Activated CD4-positive, alpha-beta T cell treated with anti-CD3 and anti-CD28 coated beads, Interleukin-2, amount 50 U/mL, for 4 hours (primary cell): ENCODE measurements at places on chromosomes 3 and 15.
A peak's percentile ranks its signal among the peaks of the same experiment; 100 is the strongest.

DNA sequence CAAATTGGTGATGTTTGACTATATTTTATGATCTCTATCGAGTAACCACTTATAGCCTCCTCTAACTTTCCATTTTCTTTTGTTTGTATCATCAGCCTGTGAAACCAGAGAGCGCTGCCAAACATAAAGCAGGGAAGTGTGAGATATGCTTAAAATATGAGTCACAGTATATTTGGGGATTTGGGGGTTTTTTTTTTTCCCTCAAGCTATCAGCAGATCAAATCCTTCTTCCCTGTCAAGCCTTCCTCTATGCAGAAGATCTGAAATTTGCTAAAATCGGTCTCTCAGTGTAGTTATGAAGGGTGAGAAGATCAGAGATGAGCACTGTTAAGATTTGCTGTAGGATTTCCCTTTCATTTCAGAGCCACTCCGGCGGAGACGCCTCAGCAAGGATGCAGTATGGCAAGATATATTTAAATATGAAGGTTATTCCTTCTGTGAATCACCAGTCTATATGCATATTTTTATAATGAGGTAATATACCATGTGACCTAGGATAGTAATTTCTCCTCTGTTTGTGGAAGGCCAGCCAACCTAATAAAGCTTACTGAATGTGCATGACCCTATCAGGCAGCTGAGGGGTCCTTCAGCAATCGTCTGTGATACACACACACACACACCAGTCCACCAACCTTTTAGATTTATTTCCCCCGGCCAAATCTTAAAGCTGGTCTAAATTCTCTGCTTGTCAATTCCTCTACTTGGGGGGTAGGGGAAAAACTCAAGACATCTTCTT lies 474.1 kb downstream of the FOXP1 start:
- DNase-seq, result no peak

GRCh38 chr15:92818651-92819277 lies 81.4 kb upstream of the CHD2 start:
- no peak for DNase-seq

DNA sequence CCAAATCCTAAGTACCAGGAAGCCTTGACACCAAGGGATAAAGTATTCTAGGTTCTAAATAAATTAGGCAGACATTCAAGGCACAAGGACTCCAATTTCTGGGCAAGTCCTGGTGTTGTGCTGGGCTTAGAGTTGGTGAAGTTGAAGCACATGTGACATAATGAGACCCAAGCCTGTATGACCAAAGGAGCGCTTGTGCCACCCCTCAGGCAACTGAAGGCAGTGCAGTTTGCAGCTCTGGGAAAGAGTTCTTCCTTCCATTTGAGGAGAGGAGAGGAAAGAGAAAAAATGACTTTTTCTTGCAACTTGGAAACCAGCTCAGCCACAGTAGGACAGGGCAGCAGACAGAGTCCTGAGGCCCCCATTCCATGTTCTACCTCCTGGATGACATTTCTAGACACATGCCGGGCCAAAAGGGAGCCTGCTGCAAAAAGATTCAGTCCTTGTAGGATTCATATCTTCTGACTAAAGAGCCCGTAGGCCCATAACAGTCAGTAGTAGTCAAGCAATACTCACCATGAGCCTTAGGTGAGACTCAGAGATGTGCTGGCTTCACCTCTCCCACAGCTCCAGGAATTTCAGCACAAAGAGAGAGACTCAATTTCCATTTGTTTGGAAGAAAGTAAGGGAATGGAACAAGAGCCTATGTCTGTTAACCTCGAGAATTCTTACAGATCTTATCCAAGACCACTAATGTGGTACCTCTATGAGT lies 588.8 kb upstream of the BCHE start:
- DNase-seq, result no peak

DNA sequence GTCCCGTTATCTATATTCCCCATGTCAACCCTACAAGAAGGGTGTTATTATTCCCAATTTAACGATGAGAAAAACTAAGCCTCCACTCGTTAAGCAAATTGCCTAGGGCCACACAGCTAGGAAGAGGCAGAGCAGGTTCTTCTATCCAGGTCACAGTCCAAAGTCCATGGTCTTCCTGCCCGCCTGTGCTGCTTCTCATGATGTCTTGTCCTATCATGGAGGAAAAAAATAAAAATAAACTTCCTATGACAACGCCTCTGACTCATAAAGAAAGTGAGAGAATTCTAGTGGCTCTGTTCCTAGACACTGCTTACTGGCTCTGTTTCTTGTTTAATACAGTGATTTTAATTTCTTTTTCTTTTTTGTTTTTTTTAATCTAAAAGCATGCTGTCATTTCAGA lies 9.7 kb downstream of the COL8A1 start:
- DNase-seq, result no peak

DNA sequence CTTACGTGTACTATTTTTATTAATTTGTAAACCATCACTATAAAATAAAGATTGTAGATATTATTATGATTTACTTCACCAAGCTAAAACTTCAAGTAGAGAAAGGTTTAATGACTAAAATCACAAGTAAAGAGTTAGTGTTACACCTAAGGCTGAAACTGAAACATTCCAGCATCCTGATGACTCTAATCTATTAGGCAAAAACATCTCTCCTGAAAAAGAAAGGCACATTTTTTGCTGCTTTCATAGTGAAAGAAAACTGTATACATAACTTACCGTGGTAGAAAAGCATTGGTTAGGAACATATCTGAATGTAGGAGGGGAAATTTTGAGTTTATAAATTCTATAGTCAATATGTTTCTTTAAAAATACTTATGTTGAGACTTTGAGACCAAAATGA lies 35.4 kb downstream of the CCDC191 start:
- DNase-seq, result no peak

- DNase-seq, result no peak
These were observed 525 bp upstream of the MCCC1 start for GRCh38 chr3:183099838-183100204.

DNA sequence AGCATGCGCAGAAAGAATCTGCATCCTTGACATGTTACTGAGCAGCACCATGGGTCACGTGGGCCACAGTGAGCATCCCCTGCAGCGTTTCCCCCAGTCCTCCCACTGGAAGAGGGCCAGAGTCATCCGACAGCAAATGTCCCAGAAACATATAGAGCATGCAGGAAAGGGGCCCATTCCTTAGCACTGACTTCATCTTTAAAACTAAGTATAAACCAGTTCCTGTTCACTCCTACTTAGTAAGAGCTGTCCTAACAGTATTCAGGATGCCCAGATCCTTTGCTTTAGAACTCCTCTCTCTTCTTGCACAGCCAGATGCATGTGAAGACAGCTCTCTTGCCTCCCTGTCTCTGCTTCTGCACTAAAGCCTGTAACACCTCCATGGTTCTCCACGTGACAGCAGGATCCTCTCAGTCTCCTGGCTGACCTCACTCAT lies 79.3 kb upstream of the OXTR start:
- no peak for DNase-seq

GRCh38 chr3:71776538-71776937 lies 8.4 kb downstream of the PROK2 start:
- no peak for DNase-seq

DNA sequence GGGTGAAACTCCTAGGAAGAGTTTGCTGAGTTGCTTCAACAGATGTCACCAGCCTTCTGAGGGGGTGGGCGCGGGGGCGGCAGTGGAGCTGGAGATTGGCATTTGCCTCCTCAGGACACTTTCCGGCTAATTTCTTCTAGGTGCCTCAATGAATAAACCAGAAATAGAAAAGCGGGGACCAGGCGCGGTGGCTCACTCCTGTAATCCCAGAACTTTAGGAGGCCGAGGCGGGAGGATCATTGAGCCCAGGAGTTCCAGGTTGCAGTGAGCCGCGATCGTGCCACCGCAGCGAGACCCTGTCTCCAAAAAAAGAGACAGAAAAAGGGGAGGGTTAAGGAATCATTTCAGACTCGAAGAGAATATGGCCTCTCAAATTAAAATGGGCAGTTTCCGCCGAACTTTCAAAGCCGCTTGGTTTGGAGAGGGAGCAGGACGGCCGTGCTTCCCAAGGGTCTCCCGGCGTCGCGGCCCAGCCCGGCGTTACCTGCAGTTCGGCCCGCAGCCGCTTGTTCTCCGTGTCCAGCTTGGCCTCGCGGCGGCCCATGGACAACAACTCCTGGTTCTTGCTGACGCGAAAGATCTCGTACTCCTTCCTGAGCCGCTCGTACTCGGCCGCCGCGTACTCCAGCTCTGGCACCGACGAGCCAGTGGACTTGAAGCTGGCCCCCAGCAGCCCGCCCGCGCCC lies 587 bp downstream of the NPHP3 start:
- peak; percentile 5 for DNase-seq

DNA sequence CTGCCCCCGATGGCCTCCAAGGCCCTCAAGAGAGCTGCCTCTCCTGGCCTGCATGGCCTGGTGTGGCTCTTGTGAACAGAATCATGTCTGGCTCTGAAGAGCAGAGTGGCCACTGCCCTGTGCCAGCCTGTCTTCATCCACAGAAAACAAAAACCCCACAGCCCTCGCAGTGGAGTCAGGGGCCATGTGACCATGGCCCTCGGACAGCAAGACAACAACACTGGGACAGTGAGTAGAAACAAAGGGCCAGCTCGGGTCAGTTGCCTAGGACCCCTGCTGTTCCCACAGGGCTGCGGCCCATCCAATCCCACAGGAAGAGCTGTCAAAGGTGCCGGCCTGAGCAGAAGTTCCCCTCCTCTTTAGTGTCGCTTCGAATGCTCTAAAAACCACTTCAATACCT lies 72.5 kb downstream of the UMPS start:
- DNase-seq, result no peak

- DNase-seq, result no peak
These were observed 32.8 kb upstream of the NFKBIZ start for GRCh38 chr3:101816215-101817149.

- no peak for DNase-seq
These were observed 148.9 kb upstream of the THBS1 start for GRCh38 chr15:39432026-39432425.

- no peak for DNase-seq
These were observed 30.6 kb downstream of the ADAMTS17 start for GRCh38 chr15:100311154-100311625.

DNA sequence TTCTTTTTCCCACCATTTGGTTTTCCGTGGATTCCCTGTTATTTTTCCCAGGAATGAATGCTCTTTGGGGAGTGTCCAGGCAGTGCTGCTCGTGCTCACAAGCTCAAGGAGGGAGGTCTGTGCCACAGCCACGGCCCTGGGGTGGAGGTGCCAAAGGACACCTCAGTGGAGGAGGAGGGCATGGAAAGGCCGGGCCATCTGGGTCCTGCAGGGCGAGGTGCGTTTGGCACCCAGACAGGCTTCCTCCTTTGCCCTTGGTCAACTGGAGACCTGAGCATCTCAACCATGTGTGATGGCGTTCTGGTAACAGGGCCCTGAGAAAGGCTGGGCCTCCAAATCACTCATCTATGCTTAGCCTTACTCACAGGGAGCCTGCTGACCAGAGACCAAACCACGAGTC lies 25.4 kb downstream of the KY start:
- DNase-seq, result no peak

DNA sequence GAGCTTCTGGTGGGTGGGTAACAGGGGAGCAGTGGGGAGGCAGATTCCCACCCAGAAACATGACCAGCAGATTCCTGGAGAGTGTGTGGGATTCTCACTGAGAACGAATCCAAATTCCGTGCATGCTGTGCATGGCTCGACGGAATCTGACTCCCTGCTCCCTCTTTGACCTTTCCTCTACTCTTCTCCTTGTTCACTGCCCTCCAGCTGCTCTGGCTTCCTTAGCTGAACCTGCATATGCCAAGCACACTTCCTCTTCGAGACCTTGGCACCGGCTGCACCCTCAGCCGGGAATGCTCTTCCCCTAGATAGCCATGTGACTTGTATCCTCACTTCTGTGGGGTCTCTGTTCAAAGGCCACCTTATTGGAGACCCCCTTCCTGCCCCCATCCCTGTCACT lies 6.3 kb downstream of the INSYN1 start:
- DNase-seq, result no peak

DNA sequence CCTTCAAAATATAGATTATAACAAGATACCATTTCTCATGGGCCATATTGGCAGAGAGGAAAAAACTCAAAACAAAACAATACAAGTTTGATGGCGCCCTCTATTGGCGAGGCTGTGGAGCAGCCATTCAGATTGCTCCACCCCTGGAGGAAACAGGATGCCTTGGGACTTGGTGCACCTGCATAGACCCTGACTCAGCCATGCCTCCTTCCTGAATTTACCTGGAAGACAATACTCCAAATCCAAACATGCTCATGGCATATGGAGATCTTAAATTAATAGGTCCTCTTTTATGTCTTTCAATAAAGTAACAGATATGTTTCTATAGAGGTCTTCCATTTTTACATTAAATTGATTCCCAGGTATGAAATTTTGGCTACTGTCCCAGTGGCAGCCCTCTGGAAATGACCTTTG lies 90.0 kb downstream of the APBA2 start:
- peak; percentile 62 for DNase-seq

DNA sequence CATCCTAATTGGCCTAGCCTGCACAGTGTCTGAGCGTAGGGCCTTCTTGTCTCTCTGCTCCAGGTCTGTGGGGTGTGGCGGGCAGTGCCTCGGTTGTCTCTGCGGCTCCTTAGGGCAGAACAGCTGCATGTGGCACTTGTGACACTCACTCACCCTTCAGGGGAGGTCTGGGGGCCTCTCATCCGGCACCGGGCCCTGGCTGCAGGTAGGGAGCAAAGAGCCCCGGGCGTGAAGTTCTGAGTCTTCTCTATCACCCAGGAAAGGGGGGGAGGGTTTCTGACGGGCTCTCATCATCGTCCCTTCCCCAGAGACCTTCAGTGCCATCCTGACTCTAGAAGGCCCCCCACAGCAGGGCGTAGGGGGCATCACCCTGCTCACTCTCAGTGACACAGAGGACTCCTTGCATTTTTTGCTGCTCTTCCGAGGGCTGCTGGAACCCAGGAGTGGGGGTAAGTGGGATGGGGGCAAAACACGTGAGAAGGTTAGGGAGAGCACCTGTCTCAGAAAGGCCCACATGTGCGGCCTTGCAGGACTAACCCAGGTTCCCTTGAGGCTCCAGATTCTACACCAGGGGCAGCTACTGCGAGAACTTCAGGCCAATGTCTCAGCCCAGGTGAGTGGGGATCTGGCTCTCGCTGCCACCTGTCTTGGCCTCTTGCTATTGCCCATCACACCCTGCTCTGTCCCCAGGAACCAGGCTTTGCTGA lies 2.6 kb downstream of the CHRD start:
- DNase-seq, result no peak

DNA sequence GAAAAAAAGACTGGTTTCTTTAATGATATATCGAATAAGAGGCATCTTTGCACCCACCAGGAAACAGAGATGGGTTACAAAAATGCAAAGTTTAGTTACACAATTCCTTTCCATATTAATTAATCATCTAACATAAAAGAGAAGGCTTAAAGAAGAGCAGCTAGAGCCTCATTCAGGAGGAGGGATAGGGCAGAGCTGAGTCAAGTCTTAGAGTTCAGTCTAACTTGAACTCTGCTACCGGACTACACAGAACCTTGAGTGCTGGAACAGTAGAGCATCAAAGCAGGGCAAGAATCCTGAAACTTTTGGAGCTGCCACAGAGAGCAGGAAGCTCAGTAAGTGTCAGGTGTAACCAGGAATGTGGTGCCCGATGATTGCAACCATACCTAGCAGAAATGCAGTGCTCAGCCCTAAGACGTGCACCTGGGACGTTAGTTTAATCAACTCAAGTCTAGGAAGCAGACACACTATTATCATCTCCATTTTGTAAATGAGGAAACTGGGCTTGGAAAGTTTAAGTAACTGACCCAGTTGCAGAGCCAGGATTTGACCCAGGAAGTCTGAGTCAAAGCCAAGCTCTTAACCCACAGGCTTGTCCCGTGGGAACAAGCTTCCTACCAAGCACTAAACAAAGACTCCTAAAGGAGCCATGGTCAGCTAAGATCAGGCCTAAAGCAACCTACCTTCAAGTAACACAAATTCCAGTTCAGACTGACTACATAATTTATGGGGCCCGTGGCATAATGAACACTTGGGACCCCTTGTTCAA lies 187.4 kb downstream of the FOXP1 start:
- no peak for DNase-seq
